ENCODE measurements at places on chromosomes 7 and 10. TPM values are rescaled to one million over a fixed set of nuclear protein-coding genes. Genes with fewer than 3 reads are reported as not detected.

DNA sequence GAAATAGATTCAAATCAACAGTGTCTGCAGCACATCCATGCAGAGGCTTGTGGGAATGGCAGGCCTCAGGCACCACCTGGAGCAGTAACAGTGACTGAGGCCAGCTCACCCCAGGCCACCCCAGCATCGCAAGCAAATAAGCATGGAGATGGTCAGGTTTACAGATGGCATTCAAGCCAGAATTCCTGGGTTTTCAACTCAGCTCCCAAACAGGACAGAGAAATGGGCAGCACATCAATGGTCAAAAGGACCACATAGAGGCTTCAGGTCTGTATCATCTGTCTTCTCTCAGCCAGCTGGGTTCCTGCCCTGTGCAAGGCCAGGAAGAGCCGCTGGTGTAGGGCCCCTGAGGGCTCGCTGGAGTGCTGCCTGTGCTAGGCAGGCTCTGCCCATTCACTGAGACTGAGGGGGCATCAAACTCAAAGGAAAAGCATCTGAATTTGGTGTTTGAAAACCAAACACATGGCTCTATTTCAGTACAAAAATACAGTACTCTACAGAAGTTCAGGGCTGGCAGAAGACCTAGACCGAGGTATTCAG, 112.5 kb downstream of the KMT2E start:
- H3K27ac ChIP-seq, result no peak overlapping the region
- no peak for DNase-seq
- H3K4me3 ChIP-seq, result no peak overlapping the region

DNA sequence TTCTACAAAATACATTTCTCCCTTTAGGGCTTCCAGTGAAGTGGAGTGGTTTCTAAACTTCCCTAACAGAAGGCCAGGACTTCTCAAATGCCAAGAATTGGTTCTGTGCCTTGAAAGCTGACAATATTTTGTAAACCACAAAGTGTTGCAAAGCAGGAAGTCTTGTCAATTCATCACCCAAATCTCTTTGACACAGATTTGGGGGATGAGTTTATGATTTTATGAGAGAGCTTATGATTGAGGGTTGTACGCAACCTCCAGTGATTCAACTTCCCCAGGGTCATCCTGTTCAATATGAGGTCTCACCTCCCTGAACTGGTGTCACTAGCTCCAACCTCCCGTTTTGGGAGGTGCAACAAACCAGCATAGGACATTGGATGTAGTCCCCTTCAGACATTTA, 83.7 kb downstream of the PRLHR start:
- H3K4me3 ChIP-seq, result no peak overlapping the region
- H3K36me3 ChIP-seq, result no peaks in the 10 kb centered on the region
- no peak overlapping the region for H3K27ac ChIP-seq
- DNase-seq, result no peak
- H3K27me3 ChIP-seq, result no peaks in the 10 kb centered on the region

Gene SCIN
- 3.2 TPM for total RNA-seq

Gene RADIL
- total RNA-seq, result 10.1 TPM

Gene SH3PXD2A
- 63.7 TPM for total RNA-seq
